ENCODE measurements at places on chromosomes 4 and X. TPM values are rescaled to one million over a fixed set of nuclear protein-coding genes. Genes with fewer than 3 reads are reported as not detected.

The TRPC3 gene
- 1.1 TPM for total RNA-seq

The MAGEB2 gene
- not detected for total RNA-seq

The GPRASP2 gene
- 4.4 TPM for total RNA-seq

The WDFY3 gene
- 52.1 TPM for total RNA-seq

The SHOX gene
- total RNA-seq = 0.36 TPM

The ENPP6 gene
- total RNA-seq = 0.24 TPM

The STEEP1 gene
- total RNA-seq = 15.9 TPM

The LRIT3 gene
- total RNA-seq = 0.08 TPM

The CT45A9 gene
- total RNA-seq = not detected

The PLAC1 gene
- total RNA-seq = not detected

The AADAT gene
- total RNA-seq = 3.8 TPM
